ENCODE measurements at places on chromosomes 3 and 15.

- DNase-seq, result peak; percentile 97
Measured at GRCh38 chr3:25427942-25428788, at the start of gene RARB. TSS of gene RARB (plus strand) at chr3:25428263. CDS start at chr3:25428732, 469 bp downstream.

- peak; percentile 67 for DNase-seq
Measured at GRCh38 chr15:38996111-38996631, 431.6 kb upstream of the RASGRP1 start.

DNA sequence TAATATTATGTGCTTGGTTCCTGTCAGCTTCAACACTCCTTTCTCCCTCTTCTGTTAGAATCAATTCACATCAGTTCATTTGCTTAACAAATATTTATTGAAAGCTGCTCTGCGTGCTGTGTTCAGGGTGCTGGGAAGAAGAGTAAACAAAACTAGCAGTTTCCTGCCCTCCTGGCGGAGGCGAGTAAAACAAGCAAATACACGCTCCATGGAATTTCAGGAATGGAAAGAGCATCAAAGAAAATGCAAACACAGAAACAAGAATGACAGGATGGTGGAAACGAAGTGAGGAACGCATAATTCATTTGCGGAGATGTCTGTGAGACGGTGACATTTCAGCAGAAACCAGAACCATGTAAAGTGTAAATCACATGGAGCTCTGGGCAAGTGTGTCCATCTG, 49.4 kb upstream of the SPTSSB start:
- peak; percentile 55 for DNase-seq

- DNase-seq, result peak; percentile 54
Measured at GRCh38 chr15:31752065-31752762, 278.1 kb upstream of the CHRNA7 start.

GRCh38 chr3:127961124-127961523, 46.1 kb downstream of the KBTBD12 start:
- DNase-seq, result no peak

DNA sequence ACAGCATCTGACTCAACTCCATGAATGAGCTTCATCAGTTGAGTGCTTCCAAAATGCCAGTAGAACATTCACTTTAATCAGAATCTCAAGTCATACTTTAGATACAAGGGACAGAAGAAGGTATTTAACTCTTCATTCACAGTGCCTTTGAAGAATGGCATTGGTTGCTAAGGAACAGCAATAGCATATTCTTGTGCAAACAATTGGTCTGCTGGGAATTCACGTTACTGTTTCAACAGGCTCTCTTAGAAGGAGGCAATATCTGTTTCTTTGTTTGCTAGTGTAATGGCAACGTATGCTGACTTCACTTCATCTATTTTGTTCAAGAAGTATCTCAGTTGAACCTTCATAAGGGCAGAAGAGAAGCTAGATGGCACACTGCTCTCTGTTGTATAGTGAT, 113.9 kb downstream of the TMEM108 start:
- no peak for DNase-seq

GRCh38 chr3:24680214-24680967, 185.7 kb upstream of the THRB start:
- DNase-seq, result no peak

DNA sequence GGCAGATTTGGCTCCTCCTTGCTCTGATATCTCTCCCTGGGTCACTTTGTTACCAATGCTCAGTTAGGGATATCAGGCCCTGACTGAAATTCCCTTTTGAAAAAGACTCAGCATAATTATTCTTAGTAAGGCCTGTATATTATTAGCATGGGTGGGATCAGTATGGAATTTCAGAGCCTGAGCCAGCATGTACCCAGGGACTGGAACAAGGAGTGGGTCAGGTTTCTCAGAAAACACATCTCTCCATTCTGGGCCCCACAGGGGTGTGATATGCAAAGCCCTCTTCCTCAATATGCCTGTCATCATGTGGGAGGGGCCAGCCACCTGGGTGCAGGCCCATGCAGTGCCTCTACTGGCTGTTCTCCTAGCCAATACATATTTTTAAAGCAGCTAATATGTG, 423.2 kb downstream of the EPHB1 start:
- no peak for DNase-seq
